ENCODE measurements at places on chromosomes 1 and 21. TPM values are rescaled to one million over a fixed set of nuclear protein-coding genes. Genes with fewer than 3 reads are reported as not detected.

Gene TNFRSF9
- polyA plus RNA-seq, result 0.08 TPM

Gene SUSD4
- polyA plus RNA-seq, result 5.7 TPM

Gene ADAMTS1
- 25.6 TPM for polyA plus RNA-seq

Gene MRAP
- polyA plus RNA-seq, result not detected

Gene SEC22B
- polyA plus RNA-seq, result 23.6 TPM

Gene HSF2BP
- 0.41 TPM for polyA plus RNA-seq

Gene RHD
- 0.58 TPM for polyA plus RNA-seq

Gene HMCN1
- polyA plus RNA-seq, result 15.6 TPM

Gene NBL1
- polyA plus RNA-seq, result 41.4 TPM

Gene FRRS1
- 3.2 TPM for polyA plus RNA-seq

Gene TTC24
- 0.43 TPM for polyA plus RNA-seq

Gene HIVEP3
- polyA plus RNA-seq, result 3.1 TPM

Gene G0S2
- polyA plus RNA-seq, result 3.8 TPM

Gene SYT2
- 0.62 TPM for polyA plus RNA-seq

Gene FOXD2
- polyA plus RNA-seq, result 0.32 TPM

Gene MNDA
- 6.7 TPM for polyA plus RNA-seq

Gene HSD11B1
- polyA plus RNA-seq, result 0.62 TPM

Gene RYR2
- polyA plus RNA-seq, result 2.2 TPM

Gene SPRR3
- polyA plus RNA-seq, result not detected

Gene RGSL1
- not detected for polyA plus RNA-seq

Gene LAMC1
- 293 TPM for polyA plus RNA-seq

Gene PADI2
- polyA plus RNA-seq, result 81.4 TPM

Gene BEND5
- polyA plus RNA-seq, result 35.9 TPM

Gene PDZK1
- polyA plus RNA-seq, result 0.79 TPM

Gene PDC
- not detected for polyA plus RNA-seq

Gene DMBX1
- polyA plus RNA-seq, result not detected

Gene KRTAP19-1
- not detected for polyA plus RNA-seq

Gene ERG
- 17.8 TPM for polyA plus RNA-seq

Gene UMODL1
- polyA plus RNA-seq, result not detected

Gene DAB1
- 3.8 TPM for polyA plus RNA-seq

Gene CYP4A22
- not detected for polyA plus RNA-seq

Gene TDRD5
- 0.05 TPM for polyA plus RNA-seq

Gene AMY1C
- not detected for polyA plus RNA-seq

Gene CFH
- 73.5 TPM for polyA plus RNA-seq

Gene S100A8
- 19.2 TPM for polyA plus RNA-seq

Gene RAP1GAP
- polyA plus RNA-seq, result 1.4 TPM

Gene OR2L13
- polyA plus RNA-seq, result not detected

Gene SPRR2G
- not detected for polyA plus RNA-seq
